ENCODE measurements at places on chromosomes 2 and 18.

GRCh38 chr18:7946734-7947377 lies 379.7 kb downstream of the PTPRM start:
- DNase-seq: no peak

DNA sequence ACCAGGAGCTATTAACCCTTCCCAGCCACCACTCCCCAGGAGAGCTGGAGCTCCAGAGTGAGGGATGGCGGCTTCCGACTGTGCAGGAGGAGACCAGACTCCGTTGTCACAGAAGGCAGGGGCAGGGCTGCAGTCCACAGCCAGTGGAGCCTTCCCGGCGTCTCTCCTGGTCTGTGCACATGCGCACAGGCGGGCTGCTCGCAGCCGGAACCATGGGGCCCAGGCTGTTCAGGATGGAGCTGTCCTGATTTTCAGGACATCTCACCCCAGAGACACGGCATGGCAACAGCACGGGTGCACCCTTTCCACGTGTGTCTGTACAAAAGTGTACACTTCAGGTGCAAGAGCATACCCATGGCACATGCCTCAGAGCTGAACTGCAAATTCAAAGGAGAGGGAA lies 28.9 kb downstream of the EIPR1 start:
- DNase-seq: no peak

DNA sequence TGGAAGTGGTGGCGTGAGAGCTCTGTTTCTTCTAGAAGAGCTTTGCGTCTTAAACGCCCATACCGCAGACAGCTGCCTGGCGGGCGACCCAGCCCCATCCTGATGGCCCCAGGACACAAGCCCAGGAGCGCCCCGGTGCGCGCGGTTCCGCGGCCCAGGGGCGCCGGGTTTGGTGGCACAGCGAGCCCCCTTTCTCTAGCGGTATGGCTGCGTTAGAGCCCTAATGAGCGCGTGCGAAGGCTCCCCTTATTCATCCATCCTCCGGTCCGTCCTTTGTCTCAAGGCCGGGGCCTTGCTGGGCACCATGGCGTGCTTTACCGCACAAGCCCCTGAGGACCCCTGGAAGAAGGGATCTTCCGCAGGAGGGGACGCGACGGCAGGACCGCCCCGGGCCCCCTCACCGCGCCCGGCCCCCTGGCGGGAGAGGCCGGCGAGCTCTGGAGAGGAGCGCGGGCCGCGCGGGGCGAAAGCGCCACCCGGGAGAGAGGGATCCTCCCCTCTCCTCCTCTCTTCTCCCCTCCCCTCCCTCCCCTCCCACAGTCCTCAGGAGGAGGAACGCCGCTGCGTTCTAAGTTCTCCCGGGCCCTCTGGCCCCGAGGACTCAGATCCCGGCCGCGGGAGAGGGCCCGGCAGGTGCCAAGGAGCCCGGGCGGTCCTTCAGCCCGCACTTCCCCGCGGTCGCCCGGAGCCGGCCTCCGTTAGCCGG lies 626 bp upstream of the SLC1A4 start:
- DNase-seq: no peak

DNA sequence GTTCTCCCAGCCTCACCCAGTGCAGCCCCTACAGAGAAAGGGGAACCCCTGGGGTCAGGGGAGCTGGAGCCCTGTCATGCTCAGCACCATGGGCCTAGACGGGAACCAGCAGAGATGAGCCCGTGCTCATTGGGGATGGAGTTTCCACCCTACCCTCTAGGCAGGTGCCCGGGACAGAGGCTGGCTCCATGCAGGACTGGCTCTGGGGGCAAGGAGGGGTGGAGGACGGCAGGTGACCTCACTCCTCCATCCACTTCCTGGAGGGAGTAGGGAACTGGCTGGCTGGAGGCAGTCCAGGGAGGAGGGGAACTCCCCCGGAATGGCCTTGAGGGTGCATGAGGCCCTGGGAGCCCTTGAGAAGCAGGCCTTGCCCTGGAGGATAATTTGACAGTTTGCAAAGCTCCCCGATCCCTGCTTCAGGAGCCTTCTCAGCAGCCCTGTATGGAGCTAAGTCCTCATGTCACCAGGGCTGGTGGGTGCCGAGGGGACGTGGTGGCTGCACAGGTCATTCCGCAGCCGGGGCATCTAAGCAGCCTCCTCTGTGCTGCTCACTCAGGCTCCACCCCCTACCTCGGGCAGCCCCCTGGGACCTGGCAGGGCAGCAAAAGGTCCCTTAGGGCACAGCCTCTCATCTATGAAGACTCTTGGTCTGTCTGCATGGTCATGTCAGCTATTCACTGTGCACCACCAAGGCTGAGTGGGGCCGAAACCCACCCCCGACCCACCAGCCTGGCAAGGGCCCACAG lies 2.1 kb downstream of the NEURL3 start:
- no peak for DNase-seq

DNA sequence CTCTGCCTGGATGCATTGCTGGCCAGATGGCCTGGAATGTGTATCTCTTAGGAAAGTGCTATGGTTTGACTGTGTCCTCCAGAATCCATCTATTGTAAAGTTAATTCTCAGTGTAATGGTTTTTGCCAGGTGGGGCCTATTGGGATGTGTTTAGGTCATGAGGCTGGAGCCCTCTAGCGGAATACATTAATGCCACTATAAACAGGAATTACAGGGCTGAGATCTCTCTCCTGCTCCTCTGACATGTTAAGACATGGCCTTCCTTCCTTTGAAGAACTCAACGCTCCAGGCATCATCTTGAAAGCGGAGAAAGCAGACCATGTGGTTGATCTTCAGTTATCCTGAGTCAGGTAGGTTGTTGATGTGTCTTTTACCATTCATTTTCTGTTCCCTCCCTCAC lies 276.4 kb downstream of the RPIA start:
- DNase-seq: no peak

DNA sequence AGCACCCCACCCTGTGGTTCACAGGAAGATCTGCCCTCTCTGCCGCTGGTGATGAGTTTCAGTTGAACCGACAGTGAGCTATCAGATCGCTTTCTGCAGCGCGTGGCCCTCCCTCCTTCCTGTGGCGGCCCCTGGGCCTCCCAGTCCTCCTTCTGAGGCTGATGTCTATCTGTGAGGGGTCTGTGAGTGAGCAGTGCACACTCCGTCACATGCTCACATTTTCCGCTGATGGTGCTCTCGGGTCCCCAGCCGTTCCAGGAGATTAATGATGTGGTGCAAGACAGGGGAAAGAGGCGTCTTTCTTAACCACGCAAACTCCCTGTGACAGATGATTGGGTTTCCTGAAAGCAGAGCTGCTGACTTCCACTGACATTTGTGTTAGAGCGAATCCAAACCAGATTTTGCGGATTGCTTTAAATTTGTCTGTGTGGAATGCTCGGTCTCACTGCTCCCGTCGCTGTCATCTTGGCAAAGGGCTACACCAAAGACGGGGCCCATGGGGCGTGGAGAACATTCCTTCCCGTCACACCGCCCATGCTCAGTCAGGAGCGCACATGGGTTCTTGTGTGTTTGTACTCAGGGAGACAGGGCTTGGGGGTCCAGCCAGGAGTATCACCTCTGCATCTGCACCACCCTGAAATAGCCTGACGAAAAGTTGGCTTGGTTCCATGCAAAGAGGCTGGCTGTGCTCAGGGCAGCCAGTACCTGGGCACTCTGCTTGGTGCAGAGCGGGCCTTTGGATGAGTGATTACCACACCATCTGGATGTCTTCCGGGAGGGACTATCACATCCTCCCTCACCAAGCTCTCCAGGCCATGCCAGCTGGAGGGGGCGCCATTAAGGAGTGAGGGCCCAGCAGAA lies 154.7 kb upstream of the HS6ST1 start:
- no peak for DNase-seq

DNA sequence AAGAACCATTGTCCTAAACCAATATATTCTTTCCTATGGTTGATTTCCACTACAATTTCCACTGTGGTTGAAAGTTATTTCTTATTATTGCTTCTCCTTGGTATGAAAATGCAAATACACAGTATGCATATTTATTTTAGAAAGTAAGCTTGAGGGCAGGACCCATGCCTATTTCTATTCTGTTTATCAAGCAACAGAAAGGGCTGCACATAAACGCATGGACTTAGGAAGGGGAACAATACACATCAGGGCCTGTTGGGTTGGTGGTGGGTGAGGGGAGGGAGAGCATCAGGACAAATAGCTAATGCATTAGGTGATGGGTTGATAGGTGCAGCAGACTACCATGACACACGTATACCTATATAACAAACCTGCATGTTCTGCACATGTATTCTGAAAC lies 20.7 kb downstream of the SLC4A3 start:
- no peak for DNase-seq

DNA sequence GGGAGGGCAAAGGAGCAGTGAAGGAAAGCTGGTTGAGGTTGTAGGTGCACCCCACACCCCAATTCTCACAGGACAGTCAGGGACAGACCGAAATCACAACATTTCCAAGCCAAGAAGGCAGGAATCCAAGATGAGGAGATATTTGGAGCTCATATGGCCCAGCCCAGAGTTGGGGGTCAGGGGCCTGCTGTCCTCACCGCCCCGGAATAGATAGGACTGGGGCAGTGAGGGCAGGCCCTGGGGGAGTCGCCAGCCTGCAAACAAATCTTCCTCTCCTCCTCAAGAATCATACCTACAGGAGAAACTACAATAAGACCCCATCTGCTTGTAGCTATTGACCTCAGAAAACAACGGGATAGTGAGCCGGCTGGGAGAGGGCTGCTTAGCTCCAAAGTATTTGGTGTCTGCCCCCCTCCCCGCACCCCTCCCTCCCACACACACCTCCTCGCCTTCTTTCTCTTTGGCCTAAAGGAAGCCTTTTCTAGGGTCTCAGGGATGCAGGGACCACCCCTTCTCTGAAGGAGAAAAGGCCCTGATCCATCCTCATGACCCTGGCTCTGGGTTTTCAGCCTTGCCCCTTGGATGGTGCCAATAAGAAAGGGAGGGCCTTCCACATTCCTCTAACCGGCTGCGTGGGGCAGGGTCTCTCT lies 3.8 kb downstream of the EN1 start:
- no peak for DNase-seq

GRCh38 chr18:27699137-27699536 lies 477.8 kb downstream of the CDH2 start:
- DNase-seq: no peak

GRCh38 chr2:47017541-47017940 lies 101.9 kb upstream of the MCFD2 start:
- no peak for DNase-seq

- no peak for DNase-seq
Measured at GRCh38 chr2:234422981-234423431, 73.9 kb downstream of the ARL4C start.

- no peak for DNase-seq
Measured at GRCh38 chr2:27935026-27935425, 44.5 kb downstream of the BABAM2 start.

DNA sequence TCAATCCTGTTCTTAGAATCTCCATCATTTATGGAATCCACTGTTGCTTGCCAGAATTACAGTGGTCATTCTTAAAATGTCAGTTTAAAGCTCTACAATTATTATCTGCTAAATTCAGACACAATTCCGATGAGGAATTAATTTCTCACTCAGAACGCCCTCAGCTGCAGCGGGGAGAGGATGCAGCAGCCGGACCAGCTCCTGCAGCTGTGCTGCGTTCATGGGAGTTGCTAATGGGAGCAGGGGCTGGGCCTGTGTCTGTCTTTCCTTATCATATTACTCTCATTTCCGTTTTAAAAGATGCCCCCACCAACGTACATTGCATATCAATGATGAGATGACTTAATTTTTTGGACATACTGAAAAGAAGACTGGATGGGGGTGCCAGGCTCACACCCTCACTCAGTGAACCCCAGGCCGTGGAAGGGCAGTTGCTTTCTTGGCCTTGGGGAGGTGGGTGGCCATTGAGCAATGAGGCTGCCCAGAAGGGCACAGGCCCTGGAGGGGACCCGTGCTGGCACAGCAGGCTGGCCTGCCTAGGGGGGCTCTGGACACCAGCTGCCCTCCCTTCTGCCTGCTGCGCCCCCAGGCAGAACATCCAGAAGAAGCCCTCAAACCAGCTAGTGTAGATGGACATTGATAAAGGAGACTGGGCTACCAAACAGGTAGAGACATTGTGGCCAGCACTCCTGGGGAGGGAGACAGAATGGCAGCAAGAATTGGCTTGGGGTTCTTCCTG lies 503.6 kb upstream of the MYT1L start:
- DNase-seq: no peak

DNA sequence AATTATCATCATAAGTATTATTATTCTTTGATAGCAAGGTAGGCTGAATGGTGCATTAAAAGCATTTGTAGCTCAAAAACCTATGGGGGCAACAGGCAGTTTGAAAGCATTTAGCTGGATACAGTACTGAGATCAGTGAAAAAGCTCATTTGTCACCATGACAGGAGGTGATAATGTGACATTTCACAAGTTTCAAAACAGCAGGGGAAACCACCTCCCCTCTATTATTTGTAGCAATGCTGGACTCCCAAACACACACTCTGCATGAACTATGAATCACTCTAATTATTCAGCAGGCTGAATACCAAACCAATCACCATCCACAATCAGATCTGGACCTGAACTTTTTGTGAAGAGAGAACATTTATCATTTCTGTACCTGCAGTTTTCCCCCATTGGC lies 63.4 kb downstream of the MYO5B start:
- DNase-seq: no peak

- no peak for DNase-seq
Measured at GRCh38 chr2:35545301-35545700, 810.3 kb upstream of the CRIM1 start.

DNA sequence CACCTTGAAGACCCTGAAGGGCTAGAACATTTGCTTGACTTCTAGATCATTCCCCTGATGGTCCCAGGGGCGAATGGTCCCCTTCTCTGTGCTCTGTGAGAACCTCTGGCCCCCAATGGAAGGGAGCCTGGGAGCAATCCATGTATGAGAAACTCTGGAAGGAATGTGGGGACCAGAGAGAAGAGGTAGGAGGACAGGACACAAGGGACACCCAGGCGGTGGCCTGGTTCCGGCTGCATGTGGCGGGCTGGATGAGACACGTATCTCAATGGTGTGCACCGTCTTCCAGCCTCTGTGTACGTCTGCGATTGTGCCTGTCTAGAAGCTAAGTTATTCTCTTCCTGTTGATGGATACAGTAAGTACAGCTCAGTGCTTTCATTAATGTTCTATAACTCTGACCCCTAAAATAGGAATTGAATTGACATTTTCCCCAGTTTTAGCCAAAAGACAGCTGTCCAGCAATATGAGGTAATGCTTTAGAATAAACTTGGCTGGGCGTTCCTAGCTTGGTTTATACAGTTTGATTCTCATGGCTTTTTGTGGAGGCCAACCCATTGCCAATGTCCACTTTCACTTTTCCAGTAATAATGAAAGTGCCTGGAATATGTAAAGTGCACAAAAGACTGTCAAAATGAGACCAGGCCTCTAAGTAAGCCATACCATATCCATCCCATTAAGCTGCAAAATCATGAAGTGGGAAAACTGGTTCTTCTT lies 30.1 kb upstream of the COPS8 start:
- no peak for DNase-seq

GRCh38 chr18:13435586-13436333 lies 217.2 kb downstream of the LDLRAD4 start:
- no peak for DNase-seq

- DNase-seq: no peak
Measured at GRCh38 chr2:25672494-25673299, 680 bp downstream of the DTNB start.

- DNase-seq: no peak
Measured at GRCh38 chr2:113762377-113763118, 6.1 kb upstream of the SLC35F5 start.

DNA sequence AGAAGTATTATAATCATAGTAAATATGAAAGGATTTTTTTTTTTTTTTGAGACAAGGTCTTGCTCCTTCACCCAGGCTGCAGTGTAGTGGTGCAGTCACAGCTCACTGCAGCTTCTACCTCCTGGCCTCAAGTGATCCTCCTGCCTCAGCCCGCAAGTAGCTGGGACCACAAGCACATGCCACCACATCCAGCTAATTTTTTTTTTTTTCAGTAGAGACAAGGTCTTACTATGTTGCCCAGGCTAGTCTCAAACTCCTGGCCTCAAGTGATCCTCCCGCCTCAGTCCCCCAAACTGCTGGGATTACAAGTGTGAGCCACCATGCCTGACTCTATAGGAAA lies 301.6 kb upstream of the STON1 start:
- no peak for DNase-seq

All from iPS DF 6.9 (cell line).